ENCODE measurements at places on chromosomes 2 and 18.

GRCh38 chr2:196149948-196150347 lies 21.4 kb downstream of the STK17B start:
- peak; percentile 71 for DNase-seq

GRCh38 chr2:48322251-48322650 lies 207.7 kb upstream of the STON1 start:
- no peak for DNase-seq

DNA sequence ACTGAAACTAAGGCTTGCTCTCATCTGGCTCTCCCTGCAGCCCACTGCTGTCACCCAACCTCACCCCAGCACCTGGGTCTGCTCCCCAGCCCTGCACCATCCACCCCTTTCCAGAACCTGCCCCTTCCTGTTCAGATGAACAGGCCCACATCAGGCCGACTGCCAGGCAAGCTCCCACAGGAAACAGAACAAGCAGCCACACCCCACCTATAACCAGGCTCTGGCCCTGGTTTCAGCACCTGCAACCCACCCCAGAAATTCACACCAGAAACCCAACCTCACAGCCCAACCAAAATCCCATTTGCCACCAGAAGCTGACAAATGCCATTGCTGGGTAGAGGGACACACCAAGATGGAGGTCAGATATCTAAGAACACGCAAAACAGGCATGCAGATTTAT lies 159.2 kb upstream of the ID2 start:
- DNase-seq, result no peak

DNA sequence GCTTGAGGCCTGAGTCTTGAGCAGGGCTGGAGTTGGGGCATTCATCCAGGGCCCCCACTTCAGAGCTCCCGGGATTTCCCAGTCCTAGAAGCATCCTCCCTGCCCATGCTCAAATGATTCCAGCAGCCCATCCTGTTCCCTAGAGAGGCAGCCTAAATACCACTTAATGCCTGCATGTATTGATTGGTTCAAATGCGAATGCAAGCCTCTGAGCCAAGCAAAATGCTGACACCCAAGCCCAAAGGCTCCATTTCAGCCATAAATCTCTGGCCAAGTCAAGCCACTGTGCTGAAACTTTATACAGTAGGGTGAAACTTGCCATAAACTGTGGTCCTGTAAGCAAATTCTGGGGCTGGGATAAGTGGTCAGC lies 279.8 kb downstream of the CLIP4 start:
- DNase-seq, result no peak

DNA sequence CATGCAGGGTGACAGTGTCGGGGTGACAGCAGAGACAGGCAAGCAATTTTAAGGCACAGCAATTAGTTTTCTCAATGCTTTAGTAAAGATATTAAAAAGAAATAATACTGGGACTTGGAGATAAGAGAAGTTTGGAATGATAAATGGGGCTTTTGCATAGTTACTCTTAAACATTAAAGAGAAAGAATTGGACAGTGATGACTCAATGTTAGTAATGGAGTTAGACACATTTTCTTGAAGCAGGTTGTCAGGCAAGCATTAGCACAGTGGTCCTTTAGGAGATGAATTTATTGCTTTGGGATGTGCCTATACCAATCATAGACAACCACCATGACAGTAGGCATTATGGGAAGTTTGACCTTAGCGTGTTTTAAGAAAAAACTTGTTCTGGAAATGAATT lies 228.3 kb upstream of the RAB12 start:
- DNase-seq, result no peak

- DNase-seq, result no peak
These were observed 68.9 kb downstream of the HPCAL1 start for GRCh38 chr2:10371441-10372196.

DNA sequence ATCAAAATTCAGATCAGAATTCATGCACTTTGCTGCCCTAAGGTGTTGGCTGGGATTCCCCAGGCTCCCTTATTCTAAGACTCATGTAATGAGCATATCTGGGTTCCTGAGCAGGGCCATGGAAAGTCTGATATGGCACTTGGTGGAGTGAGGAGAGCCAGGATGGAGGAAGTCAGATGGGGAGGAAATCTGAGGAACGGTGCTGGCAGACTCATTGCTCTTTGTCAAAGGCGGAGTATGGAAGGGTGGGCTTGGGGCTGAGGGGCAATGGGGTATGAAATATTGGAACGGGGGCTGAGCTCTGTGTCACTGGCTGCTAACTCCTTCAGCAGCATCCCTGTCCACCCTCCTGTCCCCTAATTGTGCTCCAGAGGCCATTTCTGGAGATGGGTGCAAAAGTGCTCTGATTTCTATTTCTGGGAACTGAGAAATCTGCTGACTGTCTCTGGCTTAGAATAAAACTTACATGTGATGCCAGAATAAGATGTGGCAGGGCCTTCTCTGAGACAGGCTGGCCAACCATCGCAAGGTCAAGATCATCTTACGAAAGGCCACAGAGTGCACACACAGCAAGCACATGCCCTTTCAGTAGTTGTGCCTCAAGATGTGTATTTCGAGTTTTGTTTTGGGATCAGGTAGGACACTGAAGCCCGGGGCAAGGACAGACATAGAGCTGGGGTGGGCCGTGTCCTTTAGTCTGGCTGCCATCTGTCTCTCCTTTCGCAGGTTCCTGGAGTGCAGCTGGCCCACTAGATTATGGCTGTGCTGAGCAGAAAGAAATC lies 480.0 kb upstream of the HS6ST1 start:
- DNase-seq, result no peak

DNA sequence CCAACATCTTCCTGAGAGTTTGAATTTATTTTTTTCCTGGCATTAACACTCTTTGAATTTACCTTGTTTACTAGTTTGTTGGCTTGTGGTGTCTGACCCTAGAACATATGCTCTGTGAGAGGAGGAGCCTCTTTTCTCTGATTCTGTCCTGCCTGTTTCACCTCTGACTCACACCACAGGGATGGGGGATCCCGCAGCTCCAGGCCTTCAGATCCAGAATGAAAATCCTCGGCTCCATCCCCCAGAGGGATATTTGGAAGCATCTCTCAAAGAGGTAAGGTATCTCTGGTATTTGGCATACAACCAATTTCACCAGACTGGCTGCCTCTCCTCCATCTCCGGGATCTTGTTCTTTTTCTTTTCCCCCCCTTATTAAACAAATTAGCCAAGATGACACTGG lies 104.7 kb downstream of the GPR39 start:
- DNase-seq, result no peak

- no peak for DNase-seq
These were observed 88.5 kb upstream of the SH3BP4 start for GRCh38 chr2:234863043-234863934.

DNA sequence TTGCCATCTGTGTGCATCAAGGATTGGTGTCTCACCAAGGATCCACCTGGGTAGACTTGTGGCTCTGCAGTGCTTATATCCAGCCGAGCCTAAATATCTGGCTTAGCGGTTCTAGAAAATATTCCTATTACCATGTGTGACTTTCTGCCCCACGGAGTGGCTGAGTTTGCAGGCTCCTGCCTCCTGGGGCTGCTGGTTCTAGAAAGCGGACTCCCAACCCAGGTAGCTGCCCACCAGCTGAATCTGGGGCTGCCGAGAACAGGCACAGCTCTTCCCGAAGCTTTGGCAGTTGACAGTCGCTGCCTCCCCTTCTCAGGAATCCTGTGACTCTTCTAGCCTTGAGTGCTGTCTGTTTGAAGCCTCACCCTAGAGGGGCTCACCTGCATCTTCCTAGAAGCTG lies 104.6 kb downstream of the TPGS2 start:
- no peak for DNase-seq

GRCh38 chr2:48543895-48544294 lies 13.9 kb downstream of the STON1 start:
- DNase-seq, result no peak

DNA sequence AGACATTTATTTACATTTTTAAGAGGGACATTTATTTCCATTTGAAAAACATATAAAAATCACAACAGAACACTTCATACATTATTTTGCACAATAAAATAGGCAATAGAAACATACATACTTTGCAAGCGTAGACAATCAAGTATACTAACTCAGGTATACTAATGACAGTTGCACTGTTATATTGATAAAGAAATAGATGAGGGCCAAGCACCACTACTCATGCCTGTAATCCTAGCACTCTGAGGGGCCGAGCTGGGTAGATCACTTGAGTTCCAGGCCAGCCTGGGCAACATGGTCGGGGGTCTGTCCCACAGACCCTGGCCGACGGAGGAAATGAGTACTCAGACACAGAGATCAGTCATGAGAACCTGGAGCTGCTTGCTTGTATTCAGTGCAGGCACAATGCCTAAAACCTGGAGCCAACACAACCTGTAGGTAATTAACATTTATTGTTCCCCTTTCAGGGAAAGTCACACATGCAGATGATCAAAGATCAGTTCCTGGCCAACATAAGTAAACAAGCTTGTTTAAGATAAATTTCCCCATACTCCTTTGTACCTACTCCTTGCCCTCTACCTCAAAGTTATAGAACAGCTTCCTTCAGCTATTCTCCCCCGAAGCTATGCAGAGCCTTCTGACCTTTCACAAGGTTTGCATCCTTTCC lies 1960.2 kb downstream of the SUCLG1 start:
- DNase-seq, result no peak

DNA sequence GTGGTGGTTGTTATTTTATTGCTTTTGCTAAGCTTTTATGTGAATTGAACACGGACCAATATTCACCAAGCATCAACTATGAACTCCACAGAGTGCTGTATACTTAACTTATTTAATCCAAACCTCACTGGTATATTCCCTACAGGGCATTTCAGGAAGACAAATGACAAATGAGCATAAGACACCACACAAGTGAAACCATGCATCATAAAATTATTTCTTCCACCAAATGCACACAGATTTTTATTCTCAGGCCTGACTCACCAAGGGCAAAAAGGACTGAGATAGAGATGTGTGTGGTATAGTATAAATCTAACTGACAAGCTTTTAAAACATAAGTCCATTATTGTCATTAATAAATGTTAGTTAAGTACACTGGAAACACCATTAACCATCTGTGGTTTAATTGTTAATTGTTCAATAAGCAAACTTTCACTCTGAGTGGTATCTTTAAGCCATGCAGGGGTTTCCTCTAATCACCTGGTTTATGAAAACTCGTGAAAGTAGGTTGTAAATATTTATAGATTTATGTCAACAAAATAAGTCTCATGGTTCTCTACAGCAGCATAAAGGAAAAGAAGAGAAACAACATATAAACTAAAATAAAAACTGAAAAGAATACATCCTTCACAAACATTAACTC lies 77.6 kb upstream of the CRIM1 start:
- no peak for DNase-seq

GRCh38 chr2:11145350-11145749 lies 9.9 kb upstream of the SLC66A3 start:
- peak; percentile 32 for DNase-seq

GRCh38 chr18:73768043-73768442 lies 379.6 kb downstream of the FBXO15 start:
- DNase-seq, result no peak

GRCh38 chr2:196170213-196170605 lies 1.2 kb downstream of the STK17B start:
- peak; percentile 60 for DNase-seq

DNA sequence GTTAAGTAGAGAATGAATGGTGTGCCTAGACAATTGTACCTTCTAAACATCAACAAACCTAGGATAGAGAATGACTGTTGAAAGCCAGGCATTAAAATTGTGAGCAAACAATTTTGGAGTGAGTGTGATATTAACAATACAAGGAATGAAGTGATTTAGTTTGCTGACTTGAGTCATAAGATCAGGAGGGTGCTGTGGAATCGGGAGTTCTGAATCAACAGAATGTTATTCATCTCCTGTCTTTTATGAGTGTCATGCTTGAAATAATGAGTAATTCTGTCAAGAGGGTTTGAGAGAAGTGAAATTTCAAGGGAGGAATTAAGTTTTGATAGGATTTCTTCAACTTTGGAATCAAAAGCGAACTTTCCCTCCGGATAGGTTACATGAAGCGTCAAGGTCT lies 214.4 kb upstream of the DSEL start:
- DNase-seq, result no peak

DNA sequence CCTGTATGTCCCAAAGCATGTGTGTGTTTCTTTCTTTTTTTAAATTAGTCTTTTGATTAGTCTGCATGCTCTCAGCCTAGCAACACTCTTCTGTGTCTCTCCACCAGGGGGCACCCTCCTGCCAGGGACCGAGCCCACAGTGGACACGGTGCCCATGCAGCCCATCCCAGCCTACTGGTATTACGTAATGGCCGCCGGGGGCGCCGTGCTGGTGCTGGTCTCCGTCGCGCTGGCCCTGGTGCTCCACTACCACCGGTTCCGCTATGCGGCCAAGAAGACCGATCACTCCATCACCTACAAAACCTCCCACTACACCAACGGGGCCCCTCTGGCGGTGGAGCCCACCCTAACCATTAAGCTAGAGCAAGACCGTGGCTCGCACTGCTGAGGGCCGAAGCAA lies 93.8 kb downstream of the NRP2 start:
- peak; percentile 26 for DNase-seq

- no peak for DNase-seq
These were observed 32.2 kb downstream of the RFX8 start for GRCh38 chr2:101442667-101443061.

- DNase-seq, result no peak
These were observed 14.6 kb downstream of the SLC4A3 start for GRCh38 chr2:219642069-219642454.

DNA sequence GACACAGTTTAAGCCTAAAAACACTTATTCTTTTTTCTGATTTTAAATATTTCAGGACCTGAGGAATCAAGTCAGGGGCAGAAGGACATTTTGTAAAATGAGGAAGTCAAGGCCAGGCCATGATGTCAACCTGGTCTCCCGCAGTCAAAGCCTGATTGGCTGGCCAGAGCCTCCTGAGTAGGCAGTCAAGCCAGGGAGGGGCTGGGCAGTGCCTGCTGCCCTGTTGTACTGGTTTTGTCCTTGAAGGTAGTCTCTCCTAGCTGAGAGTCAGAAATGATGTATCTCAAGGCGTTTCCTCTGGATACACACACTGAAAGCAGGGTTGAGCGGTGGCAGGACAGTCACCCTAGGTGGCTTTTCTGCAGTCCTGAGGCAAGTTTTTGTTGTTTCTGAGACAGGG lies 19.8 kb downstream of the CCT7 start:
- DNase-seq, result peak; percentile 31

GRCh38 chr2:218161644-218162043 lies 5.1 kb downstream of the CXCR1 start:
- peak; percentile 34 for DNase-seq

GRCh38 chr2:19648583-19648982 lies 253.2 kb downstream of the TTC32 start:
- no peak for DNase-seq

GRCh38 chr2:184203661-184204060 lies 394.7 kb upstream of the ZNF804A start:
- no peak for DNase-seq

DNA sequence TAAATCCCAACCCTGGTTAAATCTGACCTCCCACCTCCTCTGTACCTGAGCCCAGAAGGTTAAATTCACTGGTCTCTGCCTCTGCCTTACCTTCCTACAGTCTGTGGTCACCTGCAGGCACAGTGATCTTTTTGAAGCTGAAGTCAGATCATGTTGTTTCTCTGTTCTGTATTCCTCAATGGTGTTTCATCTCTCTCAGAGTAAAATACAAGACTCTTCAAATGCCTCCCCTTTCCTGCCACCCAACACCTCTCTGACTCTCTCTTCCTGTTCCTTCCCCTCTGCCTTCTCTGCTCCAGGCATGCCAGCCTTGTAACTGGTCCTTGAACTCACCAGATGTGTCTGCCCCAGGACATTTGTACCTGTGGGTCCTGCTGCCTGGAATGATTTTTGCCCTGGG lies 219.3 kb downstream of the UXS1 start:
- DNase-seq, result no peak

- no peak for DNase-seq
These were observed 61.5 kb upstream of the NEDD4L start for GRCh38 chr18:57982372-57983021.

Measured in CD14-positive monocyte (primary cell).